Thoracic aorta (tissue), 2 donors: ENCODE measurements at places on chromosomes 12 and 14.
A peak's percentile ranks its signal among the peaks of the same experiment; 100 is the strongest.

DNA sequence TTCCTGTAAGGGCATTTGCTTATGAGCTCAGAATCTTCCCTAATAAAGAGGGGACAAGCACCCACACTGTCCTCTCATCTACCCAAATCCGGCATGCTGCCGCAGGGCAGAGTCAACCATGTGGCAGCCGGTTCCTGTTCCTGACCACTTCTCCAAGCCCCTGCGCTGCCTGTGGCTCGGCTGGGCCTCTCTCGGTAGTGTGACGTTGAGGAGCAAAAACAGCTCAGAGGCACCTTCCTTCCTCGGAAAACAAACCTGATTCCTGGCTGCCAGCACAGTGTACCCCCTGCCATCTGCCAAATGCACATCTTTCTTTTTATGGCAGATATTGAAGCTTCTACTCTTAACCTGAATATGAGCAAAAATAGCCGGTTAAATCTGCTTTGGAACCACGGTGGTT is 50.5 kb downstream of the CFAP251 start:
- DNase-seq, result no peak

- no peak for DNase-seq
These were observed 9.7 kb downstream of the NCOR2 start for GRCh38 chr12:124557518-124558223.

GRCh38 chr12:131755305-131756113 is 44.6 kb downstream of the SFSWAP start:
- no peak for DNase-seq

GRCh38 chr12:92602930-92603623 is 99.7 kb upstream of the PLEKHG7 start:
- no peak for DNase-seq

DNA sequence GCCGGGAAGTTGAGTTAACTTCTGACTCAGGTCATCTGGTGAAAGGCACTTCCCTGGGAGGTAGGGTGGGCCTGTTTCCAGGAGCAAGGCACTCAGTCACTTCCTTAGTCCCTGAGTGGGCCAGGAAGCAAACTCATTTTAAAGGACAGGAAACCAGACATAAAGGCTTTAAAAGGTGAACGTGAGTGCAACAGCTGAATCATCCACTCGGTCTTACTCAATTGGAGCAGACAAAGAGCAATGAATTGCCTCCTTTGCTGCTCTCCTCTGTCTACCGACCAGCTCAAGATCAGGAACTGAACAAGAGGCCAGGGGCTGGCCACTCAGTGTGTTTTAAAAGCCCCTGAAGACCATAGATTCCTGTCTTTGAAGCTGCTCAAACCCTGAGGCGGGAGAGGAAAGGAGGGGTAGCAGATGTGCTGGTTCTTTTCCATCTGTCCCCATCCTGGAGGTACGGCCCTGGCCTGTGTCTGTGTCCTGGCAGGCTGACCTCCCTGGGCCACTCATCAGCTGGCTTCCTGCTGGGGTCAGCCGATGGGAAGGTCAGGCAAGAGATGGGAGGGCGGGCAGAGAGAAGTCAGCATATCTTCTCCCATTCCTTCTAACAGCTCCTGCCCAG is 148.9 kb downstream of the PPM1H start:
- no peak for DNase-seq

- no peak for DNase-seq
These were observed 29.4 kb upstream of the CTDSP2 start for GRCh38 chr12:57875753-57876547.

- no peak for DNase-seq
These were observed 23.0 kb upstream of the ACTN1 start for GRCh38 chr14:69002069-69002468.

DNA sequence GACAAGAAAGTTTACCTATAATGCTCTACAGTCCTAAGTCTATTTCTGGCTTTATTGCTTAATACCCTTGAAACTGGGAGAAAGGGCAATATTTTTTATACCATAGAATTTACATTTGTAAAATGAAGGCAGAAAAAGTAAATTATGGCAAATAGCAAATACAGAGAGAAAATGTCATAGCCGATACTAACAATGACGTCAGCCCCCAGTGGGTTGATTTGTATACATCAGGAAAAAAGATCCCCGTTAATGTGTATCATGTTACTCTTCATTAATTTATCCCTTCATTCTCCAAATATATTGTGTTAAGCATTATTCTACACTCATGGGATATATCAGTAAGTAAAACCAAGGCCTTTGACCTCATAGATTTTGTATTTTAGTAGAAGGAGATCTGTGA is 445.1 kb upstream of the SYT1 start:
- DNase-seq, result no peak

GRCh38 chr12:116416166-116416565 is 138.7 kb upstream of the MED13L start:
- no peak for DNase-seq

DNA sequence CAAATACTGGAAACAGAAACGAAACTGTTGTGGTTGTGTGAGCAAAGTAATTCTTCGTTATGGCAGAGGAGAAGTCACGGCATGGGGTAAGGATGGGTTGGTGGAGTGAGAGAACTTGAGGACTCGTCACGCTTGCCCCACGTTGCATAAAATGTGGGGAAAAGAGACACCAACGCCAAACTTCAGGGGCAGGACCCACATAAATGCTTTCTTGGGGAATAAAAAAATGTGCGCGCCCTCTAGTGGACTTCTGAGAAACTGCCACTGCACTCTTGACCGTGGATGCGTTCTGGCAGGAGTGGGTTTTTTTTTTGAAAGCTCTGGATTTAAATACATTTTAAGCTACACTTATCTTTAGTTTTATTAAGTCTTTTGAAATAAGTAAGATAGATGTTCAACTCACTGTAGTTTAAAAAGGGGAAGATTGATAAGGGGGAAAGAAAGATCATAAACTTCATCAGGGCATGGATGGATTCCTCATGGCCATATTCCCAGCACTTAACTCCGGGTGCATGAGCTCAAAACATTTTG is 4.1 kb upstream of the IGF1 start:
- no peak for DNase-seq

- DNase-seq, result no peak
These were observed 14.6 kb downstream of the PCNX4 start for GRCh38 chr14:60106339-60106738.

GRCh38 chr14:79805636-79806035 is 405.7 kb downstream of the DIO2 start:
- no peak for DNase-seq

DNA sequence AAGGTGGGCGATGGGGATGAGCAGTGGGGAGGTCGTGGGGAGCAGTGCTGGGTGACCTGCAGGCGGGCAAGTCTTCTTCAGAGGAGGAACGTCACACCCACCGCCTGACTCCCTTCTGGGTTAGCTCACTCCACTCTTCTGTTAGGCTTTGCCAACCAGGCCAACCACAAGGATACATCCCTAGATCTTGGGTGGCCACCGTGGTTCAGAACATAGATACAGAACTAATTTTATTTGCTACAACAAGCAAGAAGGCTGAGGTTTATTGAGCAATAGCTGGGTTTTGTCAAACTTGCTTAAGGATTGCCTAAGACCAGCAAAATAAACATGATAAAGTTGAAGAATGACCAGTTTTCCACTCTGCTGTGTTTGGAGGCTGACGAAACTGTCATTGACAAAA is 109.4 kb downstream of the DACT1 start:
- no peak for DNase-seq

GRCh38 chr14:104244221-104245011 is 106.0 kb downstream of the KIF26A start:
- no peak for DNase-seq

- DNase-seq, result no peak
These were observed 498 bp downstream of the GMFB start for GRCh38 chr14:54488318-54488645.

- DNase-seq, result no peak
These were observed 3.3 kb downstream of the LTB4R start for GRCh38 chr14:24314377-24315193.

DNA sequence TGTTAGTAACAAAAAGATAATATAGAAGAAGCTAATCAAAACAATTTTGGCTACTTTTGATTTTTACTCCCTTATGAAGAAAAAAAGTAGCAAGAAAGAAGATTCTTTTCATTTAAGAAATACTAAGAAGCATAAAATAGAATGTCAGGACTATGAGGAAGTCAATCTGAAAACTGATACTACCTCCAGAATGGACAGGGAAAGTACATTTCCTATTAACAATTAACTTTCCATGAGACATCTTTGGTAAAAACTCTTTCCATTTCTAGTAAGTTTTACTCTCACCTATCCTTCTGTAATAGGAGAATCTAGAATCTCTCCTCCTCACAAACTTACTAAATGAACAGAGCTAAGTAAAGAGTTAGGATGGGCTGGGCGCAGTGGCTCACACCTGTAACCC is 51.3 kb upstream of the NPFF start:
- no peak for DNase-seq

DNA sequence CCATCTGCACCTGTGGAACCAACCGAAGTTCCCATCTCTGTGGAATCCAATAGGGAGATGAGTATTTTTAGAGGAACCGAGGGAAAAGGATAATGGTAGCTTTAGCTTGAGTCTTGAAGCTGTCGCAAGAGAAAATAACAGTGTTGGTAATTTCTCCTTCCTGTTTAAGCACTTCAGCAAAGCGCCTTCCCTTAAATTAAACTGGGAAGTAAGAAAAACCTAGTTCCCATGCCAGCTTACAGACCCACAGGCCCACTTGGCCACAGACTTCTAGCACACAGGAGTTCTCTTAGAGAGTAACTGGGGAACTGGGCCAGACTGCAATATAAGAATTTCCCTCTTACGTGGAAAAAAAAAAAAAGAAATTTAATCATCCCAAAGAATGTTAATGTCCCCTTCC is 223.8 kb downstream of the EFCAB11 start:
- DNase-seq, result no peak

- DNase-seq, result no peak
These were observed 318.7 kb downstream of the TMEM121 start for GRCh38 chr14:105844810-105845724.

DNA sequence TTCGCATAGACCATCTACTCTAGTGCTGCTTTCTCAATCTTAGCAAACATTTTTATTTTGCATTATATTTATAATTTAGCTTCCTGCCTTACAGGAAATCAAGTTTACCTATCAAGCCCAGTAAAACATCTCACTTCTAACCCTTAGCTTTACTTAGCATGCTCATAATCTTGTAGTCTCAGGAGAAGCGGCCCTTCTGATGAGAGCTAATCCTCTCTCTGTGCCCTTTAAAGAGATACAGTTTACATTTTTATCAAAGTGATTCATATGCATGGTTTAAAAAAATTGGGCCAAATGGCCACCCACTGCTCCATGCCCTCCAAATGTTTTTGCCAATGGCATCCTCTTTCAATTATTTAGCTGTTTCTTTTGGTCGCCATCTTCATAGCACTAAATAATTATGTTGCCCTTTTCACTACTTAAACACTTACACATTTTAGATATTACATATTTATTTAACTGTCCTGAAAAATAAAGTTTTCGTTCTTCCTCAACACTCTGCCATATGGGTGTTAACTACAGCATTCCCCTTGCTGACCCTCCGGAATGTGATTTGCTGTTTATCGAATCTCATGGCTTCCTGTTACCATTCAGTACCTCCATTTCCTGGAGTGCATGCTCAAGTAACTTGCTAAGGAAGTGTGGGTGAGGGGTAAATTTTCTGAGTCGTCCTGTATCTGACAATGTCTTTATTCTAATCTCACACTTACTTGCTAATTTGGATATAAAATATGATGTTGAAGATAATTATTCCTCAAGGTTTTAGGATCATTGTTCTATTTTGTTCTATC is 29.3 kb downstream of the YLPM1 start:
- DNase-seq, result no peak

- no peak for DNase-seq
These were observed 331.5 kb downstream of the SNAPC1 start for GRCh38 chr14:62093736-62094135.

- DNase-seq, result no peak
These were observed 104.5 kb downstream of the MYRFL start for GRCh38 chr12:69929531-69929930.

DNA sequence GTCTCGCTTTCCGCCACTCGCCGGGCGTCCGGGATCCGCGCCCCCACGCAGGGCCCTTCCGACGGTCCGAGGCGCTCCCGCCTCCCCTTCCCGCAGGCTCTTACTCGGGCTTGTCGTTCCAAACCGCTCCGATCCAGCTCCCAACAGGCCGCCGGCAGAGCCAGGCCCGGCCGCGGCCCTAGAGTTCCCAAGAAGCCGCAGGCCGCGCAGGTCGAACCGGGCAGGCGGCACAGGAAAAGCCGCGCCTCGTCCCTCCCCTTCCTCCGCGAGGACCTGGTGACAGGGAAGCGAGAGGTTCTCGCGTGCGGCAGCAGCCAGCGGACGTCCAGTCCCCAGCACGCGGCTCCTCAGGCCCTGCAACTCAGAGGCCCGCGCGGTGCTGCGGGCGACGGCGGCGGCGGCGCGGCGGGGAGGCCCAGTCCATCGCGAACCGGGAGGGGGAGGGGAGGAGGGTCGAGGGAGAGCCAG is 272 bp downstream of the HECTD1 start:
- DNase-seq, result peak; percentile 6

GRCh38 chr12:84704856-84705255 is 207.7 kb downstream of the SLC6A15 start:
- no peak for DNase-seq
